ENCODE measurements at places on chromosomes 3 and 15.

DNA sequence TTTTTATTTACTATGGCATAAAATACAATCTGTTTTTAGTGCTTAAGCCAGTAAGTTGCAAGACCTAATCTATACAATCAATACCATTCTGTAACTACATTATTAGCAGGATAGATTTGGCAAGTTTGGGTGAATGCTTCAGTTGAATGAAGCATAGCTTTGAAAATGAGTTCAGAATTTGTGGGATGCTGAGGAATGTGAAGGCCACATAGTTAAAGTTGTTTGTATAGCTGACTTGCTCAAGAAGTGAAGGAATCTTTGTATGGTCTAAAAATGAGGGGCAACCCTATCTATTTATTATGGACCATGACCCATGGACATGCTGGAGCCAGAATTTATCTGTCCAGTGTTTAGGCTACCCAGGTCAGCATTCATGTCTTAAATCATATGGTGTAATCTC is 58.5 kb downstream of the CRYBG3 start:
- no peak for ATAC-seq

DNA sequence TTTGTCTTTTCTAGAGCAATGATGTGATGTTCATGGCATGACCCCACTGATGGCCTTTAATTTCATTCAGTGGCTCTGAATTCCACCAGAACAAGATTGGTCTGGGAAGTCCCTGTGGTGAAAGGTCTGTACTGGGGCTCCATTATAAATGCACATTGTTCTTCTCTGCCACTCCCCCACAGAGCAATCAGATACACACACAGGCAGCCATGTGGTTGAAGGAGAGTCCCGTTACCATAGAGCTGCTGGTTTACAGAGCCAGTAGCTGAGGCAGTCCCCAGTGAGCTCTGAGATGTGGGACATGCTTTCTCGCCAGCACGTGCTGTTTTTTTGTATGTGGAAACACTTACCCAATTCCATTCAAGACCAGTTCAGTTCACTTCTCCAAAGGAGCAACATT is 172.7 kb upstream of the TRIM42 start:
- no peak for ATAC-seq

DNA sequence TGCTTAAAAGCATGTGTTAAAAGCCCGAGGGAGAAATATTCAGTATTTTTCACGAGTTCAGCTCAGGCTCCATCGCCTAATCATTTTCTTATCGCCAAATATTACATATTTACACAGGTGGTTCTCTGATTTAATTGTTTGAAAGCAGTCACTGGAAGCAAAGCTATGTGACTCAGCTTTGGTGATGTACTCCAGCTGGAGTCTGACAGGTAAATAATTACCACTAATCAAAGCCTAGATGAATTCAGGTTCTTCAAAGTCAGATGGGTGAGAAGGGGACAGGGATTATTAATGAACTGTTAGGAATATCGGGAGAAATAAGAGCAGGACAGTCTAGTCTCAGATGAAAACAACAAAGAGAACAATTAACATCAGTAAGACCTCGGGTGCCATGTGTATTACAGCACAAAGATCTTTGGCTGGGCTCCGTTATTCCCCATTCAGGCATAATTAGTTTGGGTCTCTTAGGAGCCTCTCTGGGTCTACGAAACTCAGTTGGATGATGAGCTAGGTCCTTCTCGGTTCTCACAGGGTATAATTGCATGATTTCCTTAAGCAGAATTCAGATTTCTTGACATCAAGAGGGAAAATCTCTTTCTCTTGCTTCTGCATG is 331.7 kb upstream of the ADAMTS9 start:
- no peak for ATAC-seq

- no peak for ATAC-seq
Observed at GRCh38 chr3:120370463-120370862, 21.3 kb upstream of the LRRC58 start.

- no peak for ATAC-seq
Observed at GRCh38 chr15:58459560-58459959, 27.8 kb downstream of the LIPC start.

DNA sequence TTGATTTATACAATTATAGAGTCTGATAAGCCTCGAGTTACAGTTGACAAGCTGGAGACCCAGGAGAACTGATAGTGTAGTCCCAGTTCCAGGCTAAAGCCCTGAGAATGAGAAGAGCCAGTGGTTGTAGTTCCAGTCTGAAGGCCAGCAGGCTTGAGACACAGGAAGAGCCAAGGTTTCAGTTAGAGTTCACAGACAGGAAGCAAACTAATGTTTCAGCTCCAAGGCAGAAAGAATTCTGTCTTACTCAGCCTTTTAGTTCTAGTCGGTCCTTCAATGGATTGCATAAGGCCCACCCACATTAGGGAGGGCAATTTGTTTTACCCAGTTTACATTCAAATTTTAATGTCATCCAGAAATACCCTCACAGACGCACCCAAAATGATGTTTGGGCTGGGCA is 102.7 kb downstream of the CDIN1 start:
- ATAC-seq: no peak

GRCh38 chr3:141915016-141915415 is 38.6 kb downstream of the ATP1B3 start:
- ATAC-seq: no peak

DNA sequence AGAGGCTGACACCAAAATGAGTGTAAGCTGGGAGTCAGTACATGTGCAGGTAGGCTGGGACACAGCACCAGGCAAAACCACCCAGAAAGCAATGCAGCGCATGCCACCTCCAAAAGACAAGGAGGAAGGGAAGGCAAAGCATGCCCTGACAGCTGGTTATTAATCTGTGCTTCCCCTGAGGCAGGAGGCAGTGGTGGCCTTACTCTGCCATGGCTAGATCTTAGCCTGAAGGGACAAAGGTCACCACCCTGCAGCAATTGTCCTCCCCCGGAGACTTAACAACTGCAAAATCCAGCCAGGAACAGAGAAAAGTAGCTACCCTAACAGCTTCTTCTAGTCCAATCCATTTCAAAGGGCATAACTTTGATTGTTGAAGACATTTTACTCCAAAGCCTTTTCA is 73.7 kb downstream of the PLD1 start:
- no peak for ATAC-seq

Data from SK-N-SH treated with all-trans-retinoic acid at 6 μM for 48 hours (cell line).